Right renal cortex interstitium (tissue), 3 donors: ENCODE measurements at places on chromosomes 5 and 9.

- peak; percentile 91 for DNase-seq
Observed at GRCh38 chr9:116471093-116471906, 215.8 kb upstream of the TRIM32 start.

DNA sequence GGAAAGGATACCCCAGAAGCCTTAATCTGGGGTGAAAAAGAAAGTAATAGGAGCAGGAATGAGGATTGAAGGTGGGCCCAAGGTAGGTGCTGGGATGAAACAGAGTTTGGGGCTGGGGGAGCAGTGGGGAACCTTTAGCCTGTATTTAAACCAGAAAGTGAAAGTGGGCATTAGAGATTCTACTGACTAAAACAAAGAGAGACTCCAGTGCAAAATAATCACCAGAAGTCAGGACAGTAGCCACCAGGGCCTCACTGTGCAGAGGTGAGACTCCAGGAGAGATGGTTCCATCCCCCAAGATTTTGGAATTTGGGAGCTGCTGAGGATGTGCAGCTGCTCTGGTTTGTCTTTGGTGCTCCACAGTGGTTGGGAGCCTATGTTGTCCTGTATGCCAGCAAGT lies 13.1 kb downstream of the DNAJB5 start:
- DNase-seq = no peak

- no peak for DNase-seq
Observed at GRCh38 chr9:86022687-86023266, 76.6 kb downstream of the GOLM1 start.

GRCh38 chr9:101126556-101126955 lies 98.0 kb downstream of the PLPPR1 start:
- DNase-seq = no peak

- DNase-seq = no peak
Observed at GRCh38 chr5:134432174-134432573, 20.5 kb upstream of the CDKN2AIPNL start.

- no peak for DNase-seq
Observed at GRCh38 chr9:132609184-132609583, 26.8 kb downstream of the BARHL1 start.

- DNase-seq = no peak
Observed at GRCh38 chr9:127658428-127658827, 46.4 kb downstream of the STXBP1 start.

- DNase-seq = no peak
Observed at GRCh38 chr5:130400091-130400490, 495.8 kb downstream of the CHSY3 start.

GRCh38 chr9:96447406-96447805 lies 2.6 kb upstream of the HABP4 start:
- no peak for DNase-seq

DNA sequence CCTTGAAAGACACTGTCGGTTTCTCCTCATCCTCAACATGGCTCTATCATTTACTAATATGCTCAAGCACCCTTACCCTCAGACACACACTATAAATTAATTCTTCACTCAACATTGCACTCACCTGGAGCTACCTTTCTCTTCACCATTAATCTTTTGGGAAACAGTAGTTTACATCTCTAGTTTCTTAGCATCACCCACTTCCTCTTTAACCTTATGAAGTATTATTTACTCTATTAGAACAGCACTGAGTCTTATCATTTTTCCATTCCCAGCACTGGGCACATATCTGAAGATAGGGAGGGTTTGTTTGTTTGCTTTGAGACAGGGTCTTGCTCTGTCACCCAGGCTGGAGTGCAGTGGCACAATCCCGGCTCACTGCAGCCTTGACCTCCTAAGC lies 213.5 kb downstream of the SMARCA2 start:
- no peak for DNase-seq
